ENCODE measurements at places on chromosomes 4 and X.

- DNase-seq: no peak
These were observed 1.7 kb downstream of the TMEM185A start for GRCh38 chrX:149629730-149630387.

DNA sequence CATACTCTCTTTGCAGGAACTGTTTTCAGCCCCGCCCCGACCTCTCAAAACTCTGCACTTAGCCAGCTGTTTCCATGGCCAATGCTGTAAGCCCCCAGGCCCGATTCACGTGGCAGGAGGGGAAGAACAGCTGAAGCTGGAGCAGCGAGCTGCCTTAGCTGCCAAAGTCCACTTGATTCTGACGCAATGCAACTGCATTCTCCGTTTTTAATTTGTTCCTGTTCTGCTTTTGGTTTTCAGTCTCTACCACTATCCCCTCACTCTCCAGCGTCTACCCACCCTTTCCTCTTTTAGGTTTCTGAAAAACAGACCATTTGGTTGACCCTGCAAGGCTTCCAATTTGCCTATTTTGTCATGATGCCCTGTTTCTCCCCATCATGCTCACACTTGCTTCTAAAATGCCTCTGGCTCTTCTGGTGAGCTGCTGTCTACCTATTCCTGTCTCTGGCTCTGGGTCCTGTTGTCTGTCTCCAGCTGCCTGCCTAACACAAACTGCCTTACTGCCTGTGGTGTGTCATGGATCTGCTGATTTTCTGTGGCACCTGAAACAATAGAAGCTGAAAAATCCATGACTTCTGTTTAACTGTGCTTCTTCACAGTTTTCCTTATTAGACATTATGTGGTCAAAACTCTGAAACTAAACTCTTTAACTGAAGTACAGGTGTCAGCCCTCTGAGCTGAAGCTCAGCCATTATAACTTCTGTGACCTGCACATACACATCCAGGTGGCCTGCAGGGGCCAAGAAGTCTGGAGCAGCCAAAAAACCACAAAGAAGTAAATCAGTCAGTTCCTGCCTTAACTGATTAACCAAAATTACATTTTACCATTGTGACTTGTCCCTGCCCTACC lies 160.5 kb upstream of the AGTR2 start:
- no peak for DNase-seq

DNA sequence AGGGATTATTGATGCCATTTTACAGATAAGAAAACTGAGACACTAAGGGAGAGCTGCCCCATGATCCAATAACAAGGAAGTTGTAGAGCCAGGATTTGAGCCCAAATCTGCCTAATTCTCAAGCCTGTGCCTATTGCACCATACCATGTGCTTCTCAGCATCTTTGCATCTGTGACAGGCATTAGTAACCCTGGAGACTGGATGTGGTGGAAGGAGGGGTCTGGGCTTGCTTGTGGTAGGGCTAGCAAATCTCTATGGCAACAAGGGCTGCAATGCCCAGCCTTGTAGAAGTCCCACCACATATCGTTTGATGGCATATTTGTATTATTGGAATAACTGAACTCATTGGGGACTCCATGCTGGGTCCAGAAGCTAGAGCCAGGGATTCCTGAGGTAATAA lies 58.1 kb downstream of the RTL5 start:
- DNase-seq: no peak

GRCh38 chr4:907103-907400 lies 25.1 kb downstream of the GAK start:
- DNase-seq: no peak

DNA sequence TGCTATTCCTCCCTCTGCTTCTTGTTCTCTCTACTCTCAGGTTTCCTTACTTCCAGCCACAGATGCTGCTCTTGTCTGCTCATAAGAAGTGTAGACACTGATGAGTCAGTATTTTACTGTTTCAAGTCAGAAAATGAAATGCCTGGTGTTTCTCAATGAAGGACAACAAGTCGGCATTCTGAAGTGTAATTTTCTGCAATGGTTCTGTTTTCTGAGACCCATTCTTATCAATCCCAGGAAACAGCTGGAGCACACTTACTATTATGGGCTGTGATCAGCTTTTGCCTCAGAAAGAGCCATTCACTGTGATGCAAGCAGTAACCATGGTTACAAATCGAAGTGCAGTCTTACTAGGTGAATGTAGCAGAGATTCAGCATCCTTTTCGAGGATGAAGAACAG lies 42.0 kb downstream of the SLC4A4 start:
- no peak for DNase-seq

- DNase-seq: no peak
These were observed 344.2 kb downstream of the CBLL2 start for GRCh38 chrX:22616867-22617266.

DNA sequence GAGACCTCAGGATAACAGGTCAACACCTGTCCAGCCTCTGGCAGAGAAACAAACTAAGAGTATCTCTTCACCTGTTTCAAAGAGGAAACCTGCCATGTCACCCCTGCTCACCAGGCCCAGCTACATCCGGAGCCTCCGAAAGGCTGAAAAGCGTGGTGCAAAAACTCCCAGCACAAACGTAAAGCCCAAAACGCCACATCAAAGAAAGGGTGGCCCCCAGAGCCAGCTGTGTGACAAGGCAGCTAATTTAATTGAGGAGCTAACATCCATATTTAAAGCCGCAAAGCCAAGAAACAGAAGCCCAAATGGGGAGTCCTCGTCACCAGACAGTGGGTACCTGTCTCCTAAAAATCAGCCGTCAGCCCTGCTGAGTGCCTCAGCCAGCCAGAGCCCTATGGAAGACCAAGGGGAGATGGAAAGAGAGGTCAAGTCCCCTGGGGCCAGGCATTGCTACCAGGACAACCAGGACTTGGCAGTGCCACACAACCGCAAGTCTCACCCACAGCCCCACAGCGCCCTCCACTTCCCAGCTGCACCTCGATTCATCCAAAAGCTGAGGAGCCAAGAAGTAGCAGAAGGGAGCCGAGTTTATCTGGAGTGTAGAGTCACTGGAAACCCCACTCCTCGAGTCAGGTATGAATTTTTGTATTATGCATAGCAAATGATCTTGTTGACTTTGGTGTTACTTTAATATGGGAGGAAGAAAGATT lies 15.1 kb downstream of the PALLD start:
- DNase-seq: peak; percentile 55

- no peak for DNase-seq
These were observed 8.4 kb downstream of the BTK start for GRCh38 chrX:101377547-101377946.

DNA sequence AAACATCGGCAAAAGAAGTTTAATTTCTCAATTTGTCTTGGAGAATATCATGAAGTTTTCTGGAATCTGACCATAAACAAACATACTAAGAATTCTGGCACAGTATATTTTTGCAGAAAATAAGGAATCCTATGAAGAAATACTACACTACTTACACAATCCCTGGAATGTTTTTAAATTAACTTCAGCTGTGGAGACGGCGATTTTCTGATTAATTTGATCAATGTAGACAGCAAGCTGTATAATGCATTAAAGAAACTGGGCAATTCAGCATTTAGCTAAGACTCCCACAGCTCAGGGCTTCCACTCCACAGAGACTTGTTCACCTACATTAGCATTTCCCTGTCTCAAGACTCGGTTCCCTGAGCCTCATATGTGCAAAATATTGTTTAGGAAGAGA lies 12.2 kb downstream of the EGFL6 start:
- DNase-seq: no peak

GRCh38 chr4:27861802-27862201 lies 1001.2 kb downstream of the STIM2 start:
- DNase-seq: no peak

DNA sequence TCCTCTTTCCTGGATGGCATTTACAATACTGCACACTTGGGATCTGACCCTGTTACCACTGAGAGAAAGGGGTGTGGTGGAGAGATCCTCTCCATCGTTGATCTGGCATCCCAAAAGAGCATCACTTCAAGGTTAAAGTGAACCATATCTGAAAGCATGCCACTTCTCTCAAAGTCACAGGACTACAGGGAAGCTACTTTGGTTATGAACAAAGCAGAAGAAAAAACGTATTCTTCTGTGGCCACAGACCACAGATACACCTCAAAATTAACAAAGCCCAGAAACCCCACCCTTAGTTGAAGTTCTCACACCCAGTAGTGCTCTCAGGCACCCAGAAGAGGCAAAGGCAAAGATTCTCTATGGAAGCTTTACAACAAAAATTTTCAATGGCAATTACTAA lies 108.3 kb downstream of the JADE1 start:
- DNase-seq: no peak

Data from T-helper 9 cell (primary cell).